Adrenal gland (tissue), 19 donors: ENCODE measurements at places on chromosomes 12 and 14. TPM values are rescaled to one million over a fixed set of nuclear protein-coding genes. Genes with fewer than 3 reads are reported as not detected.
A peak's percentile ranks its signal among the peaks of the same experiment; 100 is the strongest.

DNA sequence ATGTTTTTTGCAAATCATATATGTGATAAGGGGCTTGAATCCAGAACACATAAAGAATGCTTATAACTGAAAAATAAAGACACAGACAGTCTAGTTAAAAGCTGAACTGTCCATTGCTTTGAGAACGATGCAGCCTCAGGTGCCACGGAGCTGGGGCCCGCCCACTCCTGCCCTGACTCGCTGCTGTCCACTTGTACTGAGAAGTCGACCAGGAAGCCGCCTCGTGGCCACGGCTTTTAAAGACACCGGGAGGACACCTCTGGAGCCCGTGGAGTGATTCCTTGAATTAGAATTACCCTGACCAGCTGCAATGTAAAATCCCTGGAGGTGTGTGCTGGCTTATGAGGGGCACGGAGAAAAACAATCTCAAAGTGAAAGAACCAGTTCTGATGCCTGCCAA, 23.9 kb upstream of the TEX22 start:
- no peak for DNase-seq

DNA sequence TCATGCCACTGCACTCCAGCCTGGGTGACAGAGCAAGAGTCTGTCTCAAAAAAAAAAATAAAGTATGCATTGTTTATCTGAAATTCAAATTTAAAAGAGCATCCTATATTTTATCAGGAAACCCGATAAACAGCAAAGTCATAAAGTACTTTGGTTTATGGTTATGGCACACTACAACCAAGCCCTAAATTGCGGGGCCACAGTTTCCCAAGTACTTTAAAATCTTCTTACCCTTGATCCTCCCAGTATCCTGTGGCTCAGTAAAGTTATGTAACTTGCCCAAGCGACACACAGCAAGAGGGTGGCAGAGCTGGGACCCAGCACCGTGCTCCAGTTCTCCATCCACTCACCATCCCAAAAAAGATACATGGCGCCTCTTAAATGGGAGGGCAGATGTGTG, 35.2 kb downstream of the KSR2 start:
- DNase-seq, result no peak

GRCh38 chr14:21102521-21103410, 1.9 kb downstream of the TMEM253 start:
- no peak for DNase-seq

GRCh38 chr12:95767703-95768102, 22.9 kb downstream of the NTN4 start:
- DNase-seq, result no peak

DNA sequence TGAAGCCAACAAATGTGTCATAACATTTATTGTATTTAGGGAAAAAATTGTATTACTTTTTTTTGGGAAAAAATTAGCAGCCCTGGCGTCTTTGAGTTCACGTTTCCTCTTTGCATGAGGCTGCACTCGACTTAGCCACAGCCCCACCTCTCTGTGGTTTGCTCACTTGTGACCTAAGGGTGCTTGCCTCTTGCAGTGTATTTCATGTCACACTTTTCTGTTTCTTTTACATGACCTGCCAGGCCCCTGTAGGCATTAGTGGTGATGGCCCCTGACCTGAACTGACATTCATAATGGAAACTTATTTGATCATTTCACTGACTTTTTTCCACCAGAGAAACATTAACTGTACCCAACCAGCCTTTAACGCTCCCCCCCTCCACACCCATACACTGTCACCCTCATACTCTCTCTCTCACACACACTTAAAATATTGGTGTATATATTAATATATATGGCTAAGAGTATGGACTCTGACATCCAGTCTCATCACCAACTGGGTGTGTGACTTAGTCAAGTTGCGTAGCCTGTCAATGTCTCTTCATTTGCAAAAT, 122.9 kb downstream of the PRKCH start:
- no peak for DNase-seq

GRCh38 chr14:94816113-94816512, 46.2 kb upstream of the GSC start:
- DNase-seq, result no peak

- DNase-seq, result no peak
These were observed 3.9 kb downstream of the NKX2-1 start for GRCh38 chr14:36515896-36516718.

DNA sequence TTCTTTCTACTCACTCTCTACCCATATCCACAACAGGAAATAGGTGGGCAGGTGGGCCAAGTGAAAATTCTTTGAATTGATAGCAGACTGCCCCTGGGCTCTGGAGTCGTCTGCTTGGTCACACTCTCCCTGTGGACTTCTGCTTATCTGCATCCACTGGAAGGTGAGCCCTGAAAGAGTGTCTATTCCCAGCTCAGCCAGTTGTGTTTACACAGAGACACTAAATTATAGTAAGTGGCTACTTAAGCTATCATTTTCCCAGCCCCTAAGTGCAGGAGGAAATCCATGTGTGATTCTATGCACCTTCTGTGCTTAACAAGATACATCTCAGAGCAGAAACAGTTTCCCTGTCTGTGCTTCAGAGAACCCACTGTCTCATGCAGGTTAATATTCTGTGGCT, 338.4 kb downstream of the FUT8 start:
- no peak for DNase-seq

DNA sequence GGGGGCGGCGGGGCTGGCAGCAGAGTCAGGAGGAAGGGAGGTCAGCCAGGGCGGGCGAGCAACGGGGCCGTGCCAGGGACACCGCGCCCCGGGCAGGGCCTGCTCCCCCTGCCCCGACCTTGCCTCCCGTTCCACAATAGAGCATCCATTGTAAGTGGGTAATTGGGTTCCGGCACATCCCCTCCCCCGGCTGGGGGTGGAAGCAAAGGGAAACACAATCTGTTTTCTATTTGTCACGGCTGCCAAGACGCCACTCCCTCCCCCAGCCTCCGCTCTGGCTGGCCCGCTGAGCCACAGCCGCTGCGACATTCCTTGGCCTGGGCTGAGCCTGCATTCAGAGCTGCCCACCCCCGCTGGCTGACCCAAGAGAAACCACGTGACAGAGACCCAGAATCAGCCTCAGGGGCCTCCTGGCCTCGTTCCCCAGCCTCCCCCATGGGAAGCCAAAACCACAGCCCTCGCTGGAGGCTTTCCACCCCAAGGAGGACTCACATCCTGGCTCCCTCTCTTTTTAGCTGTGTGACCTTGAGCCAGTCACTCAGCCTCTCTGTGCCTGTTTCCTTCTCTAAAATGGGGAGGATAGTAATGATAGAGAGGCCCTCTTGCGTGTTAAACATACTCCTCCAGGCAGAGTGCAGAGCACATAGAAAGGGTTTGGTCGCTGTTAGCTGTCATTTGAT, 117.6 kb downstream of the SCARB1 start:
- DNase-seq, result peak; percentile 96

- peak; percentile 81 for DNase-seq
These were observed 14.7 kb upstream of the TEAD4 start for GRCh38 chr12:2944401-2945047.

DNA sequence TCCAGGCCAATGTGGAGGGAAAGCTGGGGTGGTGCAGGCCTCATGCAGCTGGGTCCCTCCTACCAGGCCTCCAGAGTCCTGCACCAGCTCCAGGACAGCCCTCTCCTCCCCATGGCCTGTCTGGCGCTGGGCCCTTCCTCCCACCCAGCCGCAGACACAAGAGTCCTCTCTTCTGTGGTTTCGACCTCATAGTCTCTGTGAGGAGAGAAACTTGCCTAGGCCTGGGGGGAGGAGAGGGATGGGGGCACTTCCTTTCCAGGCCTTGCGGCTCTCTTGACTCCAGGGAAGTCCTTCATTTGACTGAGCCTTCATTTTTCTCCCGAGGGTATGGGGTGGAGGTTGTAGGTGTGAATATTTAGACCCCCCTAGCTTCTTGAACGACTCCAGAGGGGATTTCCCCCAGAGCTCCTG, 2.3 kb downstream of the MMP14 start:
- peak; percentile 21 for DNase-seq

GRCh38 chr12:34406996-34407300, 384.7 kb downstream of the ALG10 start:
- no peak for DNase-seq

GRCh38 chr12:132056951-132057350, 87.2 kb downstream of the DDX51 start:
- no peak for DNase-seq

DNA sequence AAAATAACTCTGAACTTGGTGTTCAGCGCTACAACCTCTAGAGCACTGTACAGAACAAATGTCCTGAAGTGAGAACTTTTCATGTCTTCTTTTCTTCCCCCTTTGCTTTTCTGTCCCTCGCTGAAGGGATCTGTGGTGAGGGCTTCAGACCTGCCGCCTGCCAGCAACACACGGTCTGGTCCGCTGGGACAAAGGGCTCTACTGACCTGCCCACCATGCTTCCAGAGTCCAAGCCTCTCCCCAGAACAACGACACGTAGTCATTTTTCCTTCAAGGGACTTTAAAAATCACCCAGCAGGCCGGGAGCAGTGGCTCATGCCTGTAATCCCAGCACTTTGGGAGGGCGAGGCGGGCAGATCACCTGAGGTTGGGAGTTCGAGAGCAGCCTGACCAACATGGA, 140.4 kb downstream of the EFCAB11 start:
- no peak for DNase-seq

DNA sequence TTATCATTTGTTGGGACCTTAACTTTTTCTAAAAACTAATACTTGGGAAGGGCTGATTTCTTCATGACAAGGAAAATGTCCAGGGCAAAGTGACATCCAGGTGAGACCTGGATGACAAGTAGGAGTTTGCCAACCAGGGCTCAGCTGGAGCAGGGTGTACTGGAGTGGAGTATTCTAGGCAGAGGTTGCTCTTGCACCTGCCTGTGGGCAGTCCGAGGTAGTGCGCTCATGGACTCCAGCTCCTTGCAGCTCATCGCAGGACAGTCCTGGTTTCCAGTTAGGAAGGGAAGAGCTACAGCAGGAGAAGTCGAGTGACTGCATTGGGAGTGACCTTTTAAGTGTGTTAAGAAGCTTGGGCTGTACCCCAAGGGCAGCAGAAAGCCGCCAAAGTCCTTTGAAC, 175.9 kb downstream of the PELI2 start:
- no peak for DNase-seq

GRCh38 chr14:21734457-21735074, 60.9 kb upstream of the OR4E1 start:
- no peak for DNase-seq

- DNase-seq, result no peak
These were observed 18.3 kb downstream of the IL26 start for GRCh38 chr12:68207276-68207675.

DNA sequence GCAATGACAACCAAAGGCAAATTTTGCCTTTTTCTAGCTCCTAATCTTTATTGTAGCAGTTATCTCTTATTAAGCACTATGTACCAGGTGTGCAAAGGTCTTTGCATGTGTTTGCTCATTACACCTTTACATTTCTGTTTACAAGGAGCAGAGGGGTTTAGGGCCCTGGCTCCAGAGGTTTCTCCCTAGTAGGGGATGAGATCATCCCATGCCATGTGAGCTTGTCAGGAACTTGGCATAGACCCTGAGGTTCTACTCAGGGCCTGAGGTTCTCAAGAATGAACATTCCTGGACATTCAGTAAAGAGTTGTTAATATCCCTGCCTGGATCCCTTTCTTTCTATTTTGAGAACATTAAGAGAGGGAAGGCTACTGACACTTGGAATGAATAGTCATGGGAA, 292.0 kb downstream of the RPAP3 start:
- DNase-seq, result no peak

GRCh38 chr14:32724867-32725471, 213.7 kb upstream of the NPAS3 start:
- DNase-seq, result no peak

- DNase-seq, result no peak
These were observed 17.5 kb downstream of the MARK3 start for GRCh38 chr14:103402695-103403094.

- no peak for DNase-seq
These were observed 131.8 kb upstream of the C14orf180 start for GRCh38 chr14:104447750-104448149.

GRCh38 chr12:132523576-132524331, 33.8 kb downstream of the FBRSL1 start:
- peak; percentile 73 for DNase-seq

GRCh38 chr12:54306925-54307741, 6.3 kb upstream of the NFE2 start:
- DNase-seq, result peak; percentile 72

DNA sequence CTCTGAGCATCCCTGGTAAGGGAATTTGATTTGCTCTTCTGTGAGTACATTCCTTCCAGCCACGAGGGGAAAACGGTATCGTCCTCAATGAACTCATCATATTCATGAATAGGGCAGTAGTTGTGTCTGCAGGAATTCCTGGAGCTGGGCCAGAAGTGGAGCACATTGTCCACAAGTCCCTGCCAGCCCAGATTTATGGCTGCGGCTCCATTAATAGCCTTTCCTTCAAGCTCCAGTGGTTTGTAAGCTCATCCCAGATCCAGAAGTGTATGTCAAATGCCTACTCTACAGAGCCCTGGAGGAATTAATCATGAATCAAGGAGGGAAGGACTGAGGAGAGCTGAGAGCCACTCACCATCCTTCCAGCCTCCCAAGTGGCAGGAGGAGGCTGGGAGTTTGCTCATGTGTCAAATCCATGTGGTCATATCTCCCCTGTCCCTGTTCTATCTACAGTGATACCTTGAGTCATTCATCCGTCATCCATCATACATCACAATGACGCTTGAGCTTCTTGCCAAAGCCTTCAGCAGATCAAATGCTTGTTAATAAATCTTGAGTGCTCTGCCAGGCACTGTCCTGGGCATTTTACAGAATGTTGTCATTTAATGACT, 65.5 kb downstream of the SVOP start:
- peak; percentile 72 for DNase-seq

GRCh38 chr12:123035841-123036240, 55.4 kb downstream of the ARL6IP4 start:
- peak; percentile 66 for DNase-seq

- no peak for DNase-seq
These were observed 37.4 kb downstream of the RCOR1 start for GRCh38 chr14:102629808-102630350.

The FLVCR2 gene
- 8.8 TPM for polyA plus RNA-seq

The POU6F1 gene
- 18.2 TPM for polyA plus RNA-seq

The OR10A7 gene
- polyA plus RNA-seq, result not detected

The KRT73 gene
- polyA plus RNA-seq, result not detected

The NPFF gene
- polyA plus RNA-seq, result 0.27 TPM

The CLEC4E gene
- polyA plus RNA-seq, result 6.1 TPM

The BMAL2 gene
- 1.7 TPM for polyA plus RNA-seq

The FAM90A1 gene
- polyA plus RNA-seq, result 0.48 TPM

The PPP4R3A gene
- 55.4 TPM for polyA plus RNA-seq

The CRACR2A gene
- 0.90 TPM for polyA plus RNA-seq

The C14orf39 gene
- 0.40 TPM for polyA plus RNA-seq

The AQP2 gene
- 0.40 TPM for polyA plus RNA-seq

The TMBIM4 gene
- polyA plus RNA-seq, result 248 TPM

The NGB gene
- polyA plus RNA-seq, result 6.3 TPM

The KLRD1 gene
- 1.1 TPM for polyA plus RNA-seq

The ACSM4 gene
- not detected for polyA plus RNA-seq

The IL26 gene
- not detected for polyA plus RNA-seq
